Stomach (tissue), 19 donors: ENCODE measurements at places on chromosomes 4 and X. TPM values are rescaled to one million over a fixed set of nuclear protein-coding genes. Genes with fewer than 3 reads are reported as not detected.

The NXF3 gene
- not detected for total RNA-seq

GRCh38 chrX:118974088-118974907 lies at the start of gene LONRF3:
Gene LONRF3 (plus strand): TSS chrX:118974618. CDS start chrX:118974781, 163 bp downstream.
- H3K36me3 ChIP-seq: peaks cover 2% of the 10 kb centered on the region
- peaks cover 21% of the 10 kb centered on the region for H3K4me1 ChIP-seq
- peaks cover 19% of the 10 kb centered on the region for H3K27me3 ChIP-seq
- DNase-seq: peak; percentile 77
- H3K4me3 ChIP-seq: peak within 1 kb of the TSS; percentile 58

GRCh38 chr4:59057804-59058203 lies 1947.6 kb upstream of the IGFBP7 start:
- no peaks in the 10 kb centered on the region for H3K36me3 ChIP-seq
- H3K27ac ChIP-seq: no peak overlapping the region

The ANXA5 gene
- total RNA-seq: 91.0 TPM

The UGT2B11 gene
- not detected for total RNA-seq

DNA sequence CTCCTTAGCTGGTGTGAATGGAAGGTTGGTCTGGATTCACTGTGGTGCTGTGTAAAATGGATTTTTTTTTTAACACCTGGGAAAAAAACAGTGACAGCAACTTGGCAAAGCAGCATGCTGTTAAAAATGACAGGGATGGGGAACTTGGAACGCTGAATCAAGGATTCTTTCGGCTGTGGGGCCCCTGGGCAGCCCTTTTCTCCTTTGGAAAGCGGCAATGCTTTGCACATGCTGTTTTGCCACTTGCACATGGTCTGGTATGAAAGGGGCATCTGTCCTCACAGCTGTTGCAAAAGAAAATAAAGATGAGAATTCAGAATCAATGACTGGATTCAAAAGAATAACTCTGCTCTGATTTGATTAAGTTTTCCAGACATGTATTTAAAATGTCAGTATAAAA lies 10.7 kb upstream of the PIGA start:
- H3K4me1 ChIP-seq: no peaks in the 10 kb centered on the region
- H3K36me3 ChIP-seq: no peaks in the 10 kb centered on the region
- no peak overlapping the region for H3K27ac ChIP-seq
- no peak for DNase-seq
- no peak overlapping the region for H3K4me3 ChIP-seq
- H3K27me3 ChIP-seq: peaks cover 6% of the 10 kb centered on the region

DNA sequence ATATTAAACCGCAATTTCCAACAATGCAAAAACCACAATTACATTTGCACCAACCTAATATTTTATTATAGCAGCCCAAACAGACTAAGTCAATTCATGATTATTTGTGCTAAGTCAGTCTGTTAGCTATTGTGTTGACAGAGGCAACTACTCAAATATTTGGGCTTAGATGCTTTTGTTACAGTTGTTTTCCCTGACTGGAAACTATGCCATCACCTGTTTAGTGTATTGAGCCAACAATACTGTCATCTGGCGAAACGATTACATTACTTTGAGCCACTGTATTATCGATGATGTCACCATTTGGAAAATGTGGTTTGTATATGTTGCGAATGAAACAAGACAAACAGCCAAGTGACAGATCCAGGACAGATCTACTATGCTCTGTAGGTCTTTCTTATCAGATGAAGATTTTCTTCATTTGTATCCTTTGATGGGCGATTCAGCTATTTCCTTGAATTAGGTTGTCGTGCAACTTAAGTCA lies 38.7 kb upstream of the INTS6L start:
- H3K4me3 ChIP-seq: no peak overlapping the region
- no peaks in the 10 kb centered on the region for H3K36me3 ChIP-seq
- H3K4me1 ChIP-seq: no peaks in the 10 kb centered on the region
- peaks cover 4% of the 10 kb centered on the region for H3K27me3 ChIP-seq

The MAGEE2 gene
- total RNA-seq: not detected

GRCh38 chr4:128566693-128567092 lies 242.8 kb upstream of the JADE1 start:
- DNase-seq: no peak
- peaks cover 10% of the 10 kb centered on the region for H3K4me1 ChIP-seq
- H3K36me3 ChIP-seq: no peaks in the 10 kb centered on the region
- H3K4me3 ChIP-seq: no peak overlapping the region
- no peak overlapping the region for H3K27ac ChIP-seq

GRCh38 chr4:156560701-156561100 lies 410.9 kb downstream of the PDGFC start:
- H3K27me3 ChIP-seq: no peaks in the 10 kb centered on the region
- H3K27ac ChIP-seq: no peak overlapping the region
- H3K4me3 ChIP-seq: no peak overlapping the region
- no peak for DNase-seq
- H3K4me1 ChIP-seq: no peaks in the 10 kb centered on the region

The CRLF2 gene
- total RNA-seq: not detected

DNA sequence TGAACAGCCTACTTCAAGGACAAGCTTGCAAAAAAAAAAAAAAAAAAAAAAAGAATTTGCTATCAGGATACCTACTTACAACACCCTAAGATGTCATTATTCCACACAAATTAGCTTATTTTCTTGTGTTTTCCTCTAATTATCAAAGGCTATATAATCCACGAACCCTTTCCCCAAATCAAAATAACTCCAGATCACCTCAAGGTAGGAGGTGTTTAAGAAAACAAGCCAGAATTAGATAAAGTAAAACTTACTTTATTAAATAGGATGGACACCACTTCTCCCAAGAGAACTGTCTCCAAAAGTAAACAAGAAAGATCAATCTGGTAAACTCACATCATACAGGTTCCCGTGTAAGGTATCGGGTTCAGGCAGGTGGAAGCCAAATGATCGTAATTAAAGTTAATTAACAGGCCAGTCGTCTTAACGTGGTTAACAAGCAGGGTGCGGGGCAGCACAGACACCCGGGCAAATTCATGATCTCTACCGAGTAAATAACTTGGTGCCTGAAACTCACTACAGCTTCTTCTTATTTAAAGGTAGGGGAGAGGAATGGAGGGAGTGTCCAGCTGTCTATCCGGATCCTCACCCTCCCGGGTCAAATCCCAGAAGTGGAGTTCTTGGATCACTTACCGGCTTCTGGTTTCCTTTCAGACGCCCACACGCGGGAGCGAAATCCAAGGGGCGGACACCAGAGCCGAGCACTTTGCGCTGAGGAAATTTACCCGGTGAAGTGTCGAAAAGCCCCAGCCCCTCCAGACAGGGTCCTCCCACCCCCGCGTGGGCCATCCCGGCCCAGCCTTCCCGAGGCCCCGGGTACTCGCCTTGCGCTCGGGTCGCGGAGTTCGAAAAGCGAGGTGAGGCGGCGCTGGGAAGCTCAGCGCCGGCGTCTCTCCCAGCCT lies 708 bp downstream of the ARAP2 start:
- H3K4me3 ChIP-seq: peak overlapping the region; percentile 64
- H3K4me1 ChIP-seq: peaks cover 32% of the 10 kb centered on the region
- peak overlapping the region; percentile 91 for H3K27ac ChIP-seq
- no peaks in the 10 kb centered on the region for H3K36me3 ChIP-seq
- no peaks in the 10 kb centered on the region for H3K27me3 ChIP-seq

DNA sequence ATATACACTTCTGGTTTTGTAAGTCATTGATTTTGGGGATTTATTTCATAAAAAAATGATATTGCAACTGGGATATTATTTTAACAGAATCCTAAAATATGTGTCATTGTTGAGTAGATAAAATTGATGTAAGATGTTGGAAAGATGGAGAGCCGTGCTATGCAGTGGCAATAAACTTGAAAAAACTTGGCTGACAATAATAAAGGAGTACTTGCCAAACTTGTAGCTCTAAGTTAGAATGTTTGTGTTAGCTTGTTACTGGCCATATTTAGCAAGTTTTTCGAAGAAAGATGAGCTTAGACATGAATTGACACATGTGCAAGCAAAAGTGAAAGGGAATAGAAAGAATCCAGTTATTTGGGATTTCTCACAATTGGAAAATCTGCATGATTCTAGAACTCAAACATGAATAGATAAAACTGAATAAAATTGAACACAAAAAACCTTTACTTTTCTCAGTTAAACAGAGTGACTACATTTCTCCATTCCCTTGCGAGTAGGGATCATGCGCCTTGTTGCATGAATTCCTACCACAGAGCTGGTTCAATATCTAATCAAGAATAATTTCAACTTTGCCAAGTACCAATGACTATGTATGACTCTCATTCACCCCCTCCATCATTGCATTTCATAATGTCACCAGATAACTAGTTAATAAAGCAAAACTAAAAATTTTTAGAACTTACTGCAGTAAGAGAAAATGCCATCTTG lies 327.8 kb downstream of the CAMK2D start:
- H3K27ac ChIP-seq: no peak overlapping the region
- no peaks in the 10 kb centered on the region for H3K27me3 ChIP-seq
- no peaks in the 10 kb centered on the region for H3K36me3 ChIP-seq
- no peak overlapping the region for H3K4me3 ChIP-seq

DNA sequence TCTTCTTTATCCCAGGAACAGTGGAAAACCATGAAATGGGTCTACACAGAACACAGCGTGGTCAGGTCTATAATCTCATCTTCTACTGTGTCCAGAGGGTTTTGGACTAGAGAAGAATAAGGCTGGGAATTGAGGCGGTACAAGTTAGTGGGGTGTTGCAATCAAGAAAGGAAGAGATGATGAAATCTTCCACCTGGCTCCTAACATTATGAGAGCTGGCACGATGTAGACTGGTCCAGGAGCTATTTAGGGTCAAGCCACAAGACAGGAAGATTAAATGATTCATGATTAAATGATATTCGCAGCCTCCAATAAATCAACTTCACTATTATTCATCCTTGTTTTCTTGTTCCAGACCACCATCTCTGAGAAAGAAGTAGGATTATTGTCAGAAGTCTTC lies 88.0 kb downstream of the ARSF start:
- H3K4me3 ChIP-seq: no peak overlapping the region
- no peaks in the 10 kb centered on the region for H3K36me3 ChIP-seq
- no peak for DNase-seq

DNA sequence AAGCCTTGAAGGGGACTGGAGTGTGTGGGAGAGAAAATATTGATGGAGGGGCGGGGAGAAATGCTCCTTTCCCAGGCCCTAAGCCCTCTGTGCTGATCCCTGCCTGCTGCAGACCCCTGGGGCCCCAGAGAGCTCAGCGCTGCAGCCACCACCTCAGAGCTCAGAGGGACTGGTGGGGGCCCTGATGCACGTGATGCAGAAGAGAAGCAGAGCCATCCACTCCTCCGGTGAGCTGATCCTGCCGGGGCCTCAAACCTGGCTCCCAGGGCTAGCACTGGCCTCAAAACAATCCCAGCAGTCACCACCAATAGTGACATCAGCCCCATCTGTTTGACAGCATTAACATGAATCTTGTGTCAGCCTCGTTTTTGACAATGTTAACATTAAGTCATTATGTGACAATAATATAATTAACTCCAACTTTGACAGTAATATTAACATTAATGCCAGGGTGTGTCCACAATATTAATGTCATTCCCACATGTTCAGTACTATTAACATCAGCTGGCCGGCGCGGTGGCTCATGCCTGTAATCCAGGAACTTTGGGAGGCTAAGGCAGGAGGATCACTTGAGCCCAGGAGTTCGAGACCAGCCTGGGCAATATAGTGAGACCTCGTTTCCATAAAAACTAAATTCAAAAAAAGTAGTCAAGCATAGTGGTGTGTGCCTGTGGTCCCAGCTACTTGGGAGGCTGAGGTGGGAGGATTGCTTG lies 5.8 kb downstream of the WAS start:
- no peak overlapping the region for H3K27ac ChIP-seq
- no peaks in the 10 kb centered on the region for H3K36me3 ChIP-seq
- no peak for DNase-seq
- no peaks in the 10 kb centered on the region for H3K4me1 ChIP-seq

- DNase-seq: no peak
- H3K27me3 ChIP-seq: peaks cover 57% of the 10 kb centered on the region
- H3K4me3 ChIP-seq: no peak within 1 kb of the TSS
- H3K36me3 ChIP-seq: no peaks in the 10 kb centered on the region
These were observed at the start of gene ARX for GRCh38 chrX:25015486-25016360. Gene ARX (minus strand): TSS chrX:25015965. CDS start chrX:25015737, 228 bp downstream.

DNA sequence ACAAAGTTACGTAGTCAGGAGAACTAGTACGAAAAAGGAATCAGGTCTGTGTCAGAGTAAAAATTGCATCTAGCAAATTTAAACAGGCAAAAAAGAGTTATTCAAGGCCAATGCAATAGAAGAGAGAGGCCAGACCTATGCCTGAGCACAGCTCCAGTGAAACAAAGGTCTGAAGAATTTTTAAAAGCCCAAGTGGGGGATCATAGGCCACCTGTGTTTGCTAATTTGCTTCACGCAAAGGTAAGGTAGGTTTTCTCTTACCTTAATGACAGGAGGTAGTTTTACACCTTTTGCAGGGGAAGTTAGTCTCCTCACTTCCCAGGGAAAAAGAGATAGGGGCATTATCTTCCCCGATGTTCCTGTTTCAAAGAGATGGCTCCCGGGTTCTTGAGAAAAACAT lies 448.6 kb upstream of the TECRL start:
- H3K36me3 ChIP-seq: no peaks in the 10 kb centered on the region
- no peaks in the 10 kb centered on the region for H3K4me1 ChIP-seq

The TNIP2 gene
- total RNA-seq: 194 TPM

- H3K4me3 ChIP-seq: no peak overlapping the region
- H3K36me3 ChIP-seq: no peaks in the 10 kb centered on the region
- no peak for DNase-seq
- H3K27me3 ChIP-seq: no peaks in the 10 kb centered on the region
- H3K27ac ChIP-seq: no peak overlapping the region
These were observed 164.0 kb upstream of the TRAM1L1 start for GRCh38 chr4:117249333-117249732.

DNA sequence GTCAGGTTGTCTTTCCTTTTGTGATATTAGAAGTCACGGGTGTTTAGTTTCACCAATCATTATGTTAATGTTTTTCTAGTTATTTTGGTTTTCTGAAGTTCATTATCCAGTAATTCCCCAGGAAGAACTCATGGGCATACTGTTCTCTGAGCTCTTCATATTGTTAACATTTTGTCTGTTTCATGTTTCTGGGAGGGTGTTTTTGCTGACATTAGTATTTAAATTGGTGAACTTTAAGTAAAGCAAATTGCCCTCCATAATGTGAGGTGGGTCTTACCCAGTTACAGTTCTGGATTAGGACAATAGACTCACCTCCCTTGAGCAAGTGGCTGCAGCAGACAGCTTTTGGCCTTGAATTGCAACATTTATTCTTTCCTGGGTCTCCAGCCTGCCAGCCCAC lies 163.4 kb downstream of the GPAT3 start:
- H3K4me3 ChIP-seq: no peak overlapping the region
- H3K27ac ChIP-seq: no peak overlapping the region

The MSANTD1 gene
- not detected for total RNA-seq

- no peak overlapping the region for H3K4me3 ChIP-seq
- DNase-seq: no peak
- no peaks in the 10 kb centered on the region for H3K27me3 ChIP-seq
- H3K4me1 ChIP-seq: no peaks in the 10 kb centered on the region
- H3K27ac ChIP-seq: no peak overlapping the region
These were observed 1308.6 kb downstream of the ARAP2 start for GRCh38 chr4:34935739-34936138.

DNA sequence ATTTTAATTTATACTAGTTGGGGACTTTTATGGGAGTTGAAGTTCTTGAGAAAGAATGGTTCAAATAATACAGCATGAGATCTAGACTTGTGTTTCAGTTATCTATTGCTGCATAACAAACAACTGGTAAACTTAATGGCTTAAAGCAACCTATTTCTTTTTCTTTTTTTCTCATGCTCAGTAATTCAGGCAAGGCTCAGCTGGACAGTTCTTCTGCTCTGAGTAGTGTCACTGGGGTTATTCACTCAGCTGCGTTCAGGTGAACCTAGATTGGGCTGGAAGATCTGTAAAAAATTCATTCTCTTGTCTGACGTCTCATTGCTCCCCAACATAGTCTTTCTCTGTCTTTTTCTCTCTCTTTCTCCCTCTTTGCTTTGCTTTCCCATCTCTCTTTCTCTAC lies 291.7 kb downstream of the GBA3 start:
- H3K27ac ChIP-seq: no peak overlapping the region
- no peak for DNase-seq
- no peak overlapping the region for H3K4me3 ChIP-seq
- H3K4me1 ChIP-seq: no peaks in the 10 kb centered on the region

The CTAG1B gene
- not detected for total RNA-seq

The GPR119 gene
- not detected for total RNA-seq
